Activated T-helper 9 cell treated with anti-CD3 and anti-CD28 coated beads, Interleukin-2, amount 50 U/mL, for 16 hours (primary cell): ENCODE measurements at places on chromosomes 3 and 15.

GRCh38 chr15:64665179-64665578 lies 110.2 kb downstream of the RBPMS2 start:
- DNase-seq, result no peak

GRCh38 chr15:67047149-67047661 lies 18.2 kb upstream of the SMAD3 start:
- DNase-seq, result no peak

- DNase-seq, result no peak
Observed at GRCh38 chr15:78837131-78837530, 25.9 kb upstream of the ADAMTS7 start.

DNA sequence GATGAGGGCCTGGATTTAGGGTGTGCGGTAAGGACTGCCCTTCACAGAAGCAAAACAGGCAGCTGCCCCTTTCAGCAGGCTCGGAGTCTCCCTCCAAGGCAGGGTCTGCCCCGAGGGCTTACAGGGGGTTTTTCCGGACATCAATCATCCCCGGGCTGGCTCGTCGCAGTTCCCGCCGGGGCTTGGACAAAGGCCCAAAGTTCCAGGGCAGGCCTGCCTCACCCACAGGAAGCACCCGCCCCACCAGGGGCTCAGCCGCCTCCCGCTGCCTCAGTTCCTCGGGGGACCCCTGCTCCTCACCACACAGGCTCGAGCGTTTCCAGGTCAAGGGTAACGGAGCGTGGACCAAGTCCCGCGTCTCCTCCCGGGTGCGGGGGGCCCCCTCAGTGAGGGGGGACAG lies 27.0 kb downstream of the KIF7 start:
- no peak for DNase-seq

GRCh38 chr3:59432665-59433064 lies 382.8 kb upstream of the CFAP20DC start:
- DNase-seq, result no peak
